ENCODE measurements at places on chromosomes 6 and 20.

DNA sequence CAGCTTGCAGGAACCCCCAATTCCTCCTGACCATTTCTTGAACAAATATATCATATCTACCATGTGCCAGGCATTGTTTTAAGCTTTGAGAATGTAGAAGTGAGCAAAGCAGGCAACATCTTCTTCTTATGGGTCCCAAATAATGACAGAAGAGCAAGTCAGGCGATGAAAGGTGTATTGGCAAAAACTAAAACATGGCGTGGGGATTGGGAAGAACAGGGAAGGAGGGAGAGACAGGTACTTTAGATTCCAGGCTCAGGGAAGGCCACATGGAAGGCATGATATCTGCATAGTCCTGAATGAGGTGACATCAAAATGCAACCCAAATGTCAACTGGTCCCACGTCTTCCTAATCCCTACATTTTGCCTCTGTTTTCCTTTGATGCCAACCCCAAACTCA lies 187.1 kb downstream of the ZNF217 start:
- no peak for DNase-seq

DNA sequence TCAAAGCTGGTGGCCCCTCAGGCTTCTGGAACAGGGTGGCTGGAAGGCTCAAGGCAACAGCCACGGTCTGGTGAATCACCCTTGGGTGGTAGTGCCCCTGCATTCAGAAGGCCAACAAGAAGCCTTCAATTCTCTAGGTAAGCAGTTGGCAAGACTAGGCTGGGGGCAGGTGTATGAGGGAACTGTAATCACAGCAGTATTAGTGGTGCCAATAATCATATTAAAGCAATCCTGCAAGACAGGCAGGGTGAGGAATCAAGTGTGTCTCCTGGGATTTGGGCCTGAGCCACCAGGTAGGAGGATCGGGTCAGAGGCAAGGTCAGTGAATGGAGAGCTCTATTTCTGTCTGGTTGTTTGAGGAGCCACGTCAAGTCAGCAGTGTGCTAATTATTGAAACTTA lies 24.9 kb upstream of the SCUBE3 start:
- DNase-seq, result no peak

- DNase-seq, result no peak
Observed at GRCh38 chr20:35243317-35243716, 16.8 kb downstream of the MMP24 start.

GRCh38 chr6:136404627-136405419 lies 115.2 kb upstream of the BCLAF1 start:
- no peak for DNase-seq

DNA sequence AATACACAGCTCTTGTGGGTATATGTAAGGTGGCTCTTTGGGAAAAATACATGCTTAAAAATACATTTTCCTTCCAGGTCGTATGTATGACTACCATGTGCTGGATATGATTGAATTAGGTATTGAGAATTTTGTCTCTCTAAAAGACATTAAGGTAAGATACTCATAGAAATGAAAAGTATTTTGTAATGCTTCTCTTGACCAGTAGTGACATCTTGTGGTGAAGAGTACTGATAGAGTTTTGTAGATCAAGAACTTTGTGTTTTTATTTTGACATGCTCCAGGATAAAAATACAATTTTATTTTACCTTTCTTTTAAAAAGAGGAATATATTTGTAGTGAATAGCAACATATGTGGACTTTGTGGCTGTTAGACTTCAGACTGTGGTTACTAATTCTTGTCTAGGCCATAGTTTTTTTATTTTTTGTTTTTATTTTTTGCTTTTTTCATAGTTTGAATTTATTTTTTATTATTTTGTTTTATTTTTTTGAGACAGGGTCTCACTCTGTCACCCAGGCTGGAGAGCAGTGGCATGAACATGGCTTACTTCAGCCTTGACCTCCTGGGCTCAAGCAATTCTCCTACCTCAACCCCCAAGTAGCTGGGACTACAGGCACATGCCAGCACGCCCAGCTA lies 17.9 kb downstream of the RPF2 start:
- no peak for DNase-seq

- DNase-seq, result no peak
Observed at GRCh38 chr6:16228709-16229665, 9.4 kb upstream of the GMPR start.

DNA sequence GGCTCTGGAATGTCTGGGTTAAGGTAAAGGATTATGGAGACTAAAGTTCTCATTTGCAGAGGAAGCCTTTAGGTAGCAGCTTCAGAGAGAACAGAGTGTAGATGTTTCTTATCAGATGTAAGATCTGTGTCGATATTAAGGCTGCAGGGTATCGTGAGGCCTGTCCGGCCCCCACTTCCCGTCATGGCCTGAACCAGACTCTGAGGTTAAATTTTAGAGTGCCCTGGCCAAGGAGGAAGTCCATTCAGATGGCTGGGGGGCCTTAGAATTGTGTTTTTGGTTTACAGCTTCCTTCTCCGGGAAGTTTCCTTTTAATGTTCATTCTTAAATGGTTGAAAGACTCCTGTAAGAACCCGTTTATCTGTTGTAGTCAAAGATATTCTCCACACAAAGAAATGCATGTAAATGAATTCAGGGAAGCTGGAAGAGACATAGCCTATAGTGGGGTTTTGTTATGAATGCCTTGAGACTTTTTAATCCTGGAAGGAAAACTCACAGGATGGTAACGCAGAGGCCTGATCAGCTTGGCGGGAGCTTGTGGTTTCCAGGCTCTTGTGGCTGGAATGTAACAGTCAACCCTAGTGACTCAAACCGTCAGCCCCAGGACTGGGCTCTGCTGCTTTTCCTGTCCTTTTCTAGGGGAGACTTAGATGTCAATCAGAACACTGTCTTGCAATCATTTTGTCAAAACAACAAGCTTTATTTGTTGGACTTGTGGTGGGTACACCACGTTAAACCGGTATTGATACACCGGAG lies 34.7 kb downstream of the KIF25 start:
- DNase-seq, result no peak

- no peak for DNase-seq
Observed at GRCh38 chr6:73515204-73515655, 5.6 kb downstream of the EEF1A1 start.

- no peak for DNase-seq
Observed at GRCh38 chr20:46970937-46971630, 76.4 kb downstream of the EYA2 start.

GRCh38 chr6:156685823-156686222 lies 91.4 kb upstream of the ARID1B start:
- no peak for DNase-seq

GRCh38 chr20:61745397-61746146 lies 320.1 kb downstream of the TAF4 start:
- DNase-seq, result no peak

DNA sequence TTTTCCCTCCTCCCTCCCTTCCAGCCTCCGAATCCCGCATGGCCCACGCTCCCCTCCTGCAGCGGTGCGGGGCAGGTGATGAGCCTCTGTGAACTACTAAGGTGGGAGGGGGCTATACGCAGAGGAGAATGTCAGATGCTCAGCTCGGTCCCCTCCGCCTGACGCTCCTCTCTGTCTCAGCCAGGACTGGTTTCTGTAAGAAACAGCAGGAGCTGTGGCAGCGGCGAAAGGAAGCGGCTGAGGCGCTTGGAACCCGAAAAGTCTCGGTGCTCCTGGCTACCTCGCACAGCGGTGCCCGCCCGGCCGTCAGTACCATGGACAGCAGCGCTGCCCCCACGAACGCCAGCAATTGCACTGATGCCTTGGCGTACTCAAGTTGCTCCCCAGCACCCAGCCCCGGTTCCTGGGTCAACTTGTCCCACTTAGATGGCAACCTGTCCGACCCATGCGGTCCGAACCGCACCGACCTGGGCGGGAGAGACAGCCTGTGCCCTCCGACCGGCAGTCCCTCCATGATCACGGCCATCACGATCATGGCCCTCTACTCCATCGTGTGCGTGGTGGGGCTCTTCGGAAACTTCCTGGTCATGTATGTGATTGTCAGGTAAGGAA lies at the start of gene OPRM1:
Gene OPRM1, plus strand, starts transcription at position 10 of the 612 bp plus-strand sequence. Its CDS starts 305 bp downstream, at position 315.
- DNase-seq, result peak; percentile 92
